ENCODE measurements at places on chromosomes 2 and 18.

- no peak for DNase-seq
Measured at GRCh38 chr2:43676322-43677050, at the start of gene C1GALT1C1L. Gene C1GALT1C1L, minus strand, starts transcription at chr2:43676429. Its CDS starts 107 bp downstream, at chr2:43676322.

DNA sequence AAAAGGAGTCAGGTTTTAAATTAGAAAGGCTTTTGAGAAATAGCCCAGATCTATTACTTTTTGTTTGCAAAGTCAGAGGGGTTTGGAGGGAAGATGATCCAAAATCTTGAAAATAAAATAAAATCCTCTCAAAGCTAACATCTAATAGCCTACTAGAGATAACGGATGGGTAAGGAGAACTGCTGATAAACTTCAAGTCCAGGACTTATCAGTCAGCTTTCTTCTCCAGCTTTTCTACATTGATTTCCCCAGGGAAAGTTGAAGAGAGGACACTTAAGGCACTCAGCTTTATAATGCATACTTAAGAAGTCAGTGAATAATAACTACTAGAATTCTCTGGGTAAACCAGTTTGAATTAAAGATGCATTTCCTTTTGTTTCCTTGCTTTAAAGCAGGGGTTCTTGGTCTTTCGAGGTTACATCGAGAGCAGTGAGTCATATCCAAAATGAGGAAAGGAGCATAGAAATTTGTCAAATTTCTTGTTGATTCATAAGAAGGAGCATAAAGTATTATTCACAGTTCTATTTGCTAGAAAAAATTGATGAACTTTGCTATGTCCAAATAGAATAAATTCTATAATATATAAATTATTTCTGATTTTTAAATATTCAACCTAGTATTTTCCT is 43.2 kb upstream of the ITPRID2 start:
- DNase-seq: peak; percentile 12

DNA sequence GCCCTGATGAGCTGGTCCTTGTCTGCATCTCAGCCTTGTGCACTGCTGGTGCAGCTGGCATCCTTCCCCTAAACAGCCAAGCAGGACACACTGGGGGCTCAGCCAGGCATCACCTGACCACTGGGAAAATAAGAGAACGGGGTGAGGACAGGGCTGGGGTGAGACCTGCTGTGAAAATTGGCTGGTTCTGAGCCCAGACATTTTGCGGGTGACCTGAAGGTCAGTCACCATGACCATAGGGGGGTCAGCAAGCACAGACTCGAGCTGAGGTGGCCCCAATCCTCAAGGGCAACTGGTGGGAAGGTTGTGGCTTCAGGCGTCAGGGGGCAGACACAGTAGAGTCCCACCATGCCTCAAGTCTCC is 144.9 kb upstream of the TWIST2 start:
- DNase-seq: no peak

GRCh38 chr2:58614219-58614618 is 373.1 kb upstream of the FANCL start:
- DNase-seq: no peak

GRCh38 chr2:218881744-218882460 is 1.2 kb downstream of the WNT10A start:
- no peak for DNase-seq

GRCh38 chr2:127641846-127642507 is 4.0 kb upstream of the GPR17 start:
- DNase-seq: no peak

- peak; percentile 71 for DNase-seq
Measured at GRCh38 chr2:16774091-16774490, 108.5 kb upstream of the CYRIA start.

- peak; percentile 89 for DNase-seq
Measured at GRCh38 chr2:119544075-119544938, at the start of gene CFAP221. Gene CFAP221, plus strand, starts transcription at chr2:119544449. Its CDS starts 1,683 bp downstream, at chr2:119546132.

Measured in mesendoderm (in vitro differentiated cells).